NCI-H2081 treated with DMSO at 0.1 percent for 48 hours (cell line): ENCODE measurements at places on chromosomes 7 and 10.

- no peak for DNase-seq
These were observed 27.7 kb downstream of the GBX1 start for GRCh38 chr7:151139791-151140190.

DNA sequence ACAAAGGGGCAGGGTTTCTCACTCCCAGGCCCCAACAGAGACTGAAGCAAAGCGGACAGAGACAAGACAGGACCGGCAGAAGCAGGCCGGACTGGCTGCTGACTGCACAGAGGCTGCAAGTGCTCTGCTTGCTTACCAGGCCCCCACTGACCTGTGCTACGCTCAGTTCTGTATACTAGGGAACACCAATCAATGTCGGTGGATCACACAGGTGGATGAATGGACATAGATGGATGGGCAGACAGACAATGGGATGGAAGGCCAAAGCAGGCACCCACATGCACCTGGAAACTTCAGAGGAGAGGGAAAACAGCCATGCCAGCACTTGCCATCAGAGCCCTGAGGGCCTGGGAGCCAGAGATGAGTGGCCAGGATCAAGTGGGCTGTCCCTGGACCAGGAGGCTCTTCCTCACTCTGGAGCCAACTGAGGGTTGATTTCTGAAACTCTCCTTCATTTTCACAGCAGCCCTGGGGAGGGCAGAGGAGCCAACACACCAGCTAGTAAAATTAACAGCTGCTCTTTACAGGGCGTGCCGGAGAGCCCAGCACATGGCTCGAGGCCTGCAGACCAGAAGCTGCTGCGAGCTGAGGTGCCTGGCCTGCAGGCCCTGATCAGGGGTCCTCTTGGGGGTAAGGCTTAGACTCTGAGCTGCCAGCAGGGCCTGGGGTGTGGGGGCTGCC lies 243.6 kb downstream of the KCNMA1 start:
- DNase-seq = no peak

DNA sequence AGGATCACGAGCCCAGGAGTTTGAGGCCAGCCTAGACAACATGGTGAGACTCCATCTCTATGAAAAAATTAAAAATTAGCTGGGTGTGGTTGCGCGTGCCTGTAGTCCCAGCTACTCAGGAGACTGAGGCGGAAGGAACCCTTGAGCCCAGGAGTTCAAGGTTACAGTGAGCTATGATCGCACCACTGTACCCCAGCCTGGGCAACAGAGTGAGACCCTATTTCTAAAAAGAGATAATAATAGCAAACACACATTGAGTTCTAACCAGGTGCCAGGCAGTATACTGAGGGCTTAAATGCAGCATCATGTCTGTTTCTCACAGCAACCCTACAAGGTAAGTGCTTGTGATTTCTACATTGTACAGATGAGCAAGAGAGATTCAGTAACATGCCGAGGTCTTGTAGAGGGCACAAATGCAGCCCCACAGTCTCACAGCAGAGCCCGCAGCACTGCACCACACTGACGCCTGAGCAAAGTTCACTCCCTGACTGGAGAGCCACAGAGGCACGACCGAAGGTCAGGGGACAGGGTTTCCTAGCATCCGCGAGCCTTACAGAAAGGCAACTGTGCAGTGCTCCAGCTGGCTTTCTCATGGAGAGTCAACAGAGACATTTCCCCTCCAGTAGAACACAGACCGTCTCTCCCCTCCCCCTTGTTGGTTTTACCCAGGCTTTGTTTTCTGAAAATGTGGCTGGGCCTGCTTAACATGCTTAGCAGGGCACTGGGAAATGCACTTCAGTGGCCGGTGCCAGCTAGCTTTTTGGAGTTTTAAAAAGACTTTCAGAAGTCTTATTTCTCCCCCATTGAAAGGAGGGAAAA lies 36.5 kb downstream of the PDSS1 start:
- no peak for DNase-seq

GRCh38 chr7:49322476-49322875 lies 398.1 kb downstream of the CDC14C start:
- DNase-seq = no peak

DNA sequence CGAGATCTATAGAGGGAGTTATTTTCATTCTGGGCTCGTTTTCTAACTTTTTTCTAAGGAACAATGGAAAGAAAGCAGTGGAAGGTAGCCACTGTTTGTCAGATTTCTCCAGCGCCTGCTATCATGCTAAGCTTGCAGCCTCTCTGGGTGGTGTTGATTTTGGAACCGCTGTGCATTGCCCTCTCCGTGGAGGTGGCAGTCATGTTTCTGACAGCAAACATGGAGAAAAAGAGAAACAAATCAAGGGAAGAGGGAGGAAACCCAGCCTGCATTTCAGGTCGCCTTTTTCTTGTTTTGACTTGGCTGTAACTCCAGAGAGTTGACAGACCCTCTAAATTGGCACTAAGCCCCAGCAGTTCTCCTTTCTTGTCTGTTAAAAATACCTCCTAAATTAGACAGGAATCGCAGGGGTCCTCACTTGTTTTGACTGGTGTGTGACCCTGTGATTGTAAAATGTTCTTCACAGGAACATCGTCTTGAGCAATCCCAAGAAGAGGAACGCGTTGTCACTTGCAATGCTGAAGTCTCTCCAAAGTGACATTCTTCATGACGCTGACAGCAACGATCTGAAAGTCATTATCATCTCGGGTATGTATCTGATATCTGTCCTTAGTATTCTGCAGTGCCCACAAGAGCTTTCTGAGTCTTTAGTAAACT lies 4.8 kb downstream of the ECHDC3 start:
- DNase-seq = no peak

DNA sequence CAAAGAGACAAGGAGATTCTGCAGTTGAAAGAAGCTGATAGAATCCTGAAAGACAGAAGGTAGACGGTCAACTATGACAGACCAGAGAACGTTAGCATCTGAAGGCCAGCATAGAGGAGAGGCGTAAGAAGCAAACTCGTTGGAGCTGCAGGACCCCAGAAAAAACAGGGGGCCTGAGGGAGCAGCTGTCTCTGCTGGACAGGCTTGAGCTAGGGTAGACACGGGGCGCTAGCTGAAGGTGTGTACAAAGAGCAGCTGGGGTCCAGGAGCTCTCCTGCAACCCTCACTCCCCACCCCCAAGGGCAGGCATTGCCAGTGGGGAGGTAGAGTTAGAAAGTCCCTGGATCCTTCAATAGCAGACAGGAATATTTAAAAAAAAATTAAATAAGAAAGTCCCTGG lies 14.6 kb upstream of the GDI2 start:
- DNase-seq = no peak

GRCh38 chr10:49606981-49607535 lies 3.1 kb upstream of the SLC18A3 start:
- DNase-seq = no peak

DNA sequence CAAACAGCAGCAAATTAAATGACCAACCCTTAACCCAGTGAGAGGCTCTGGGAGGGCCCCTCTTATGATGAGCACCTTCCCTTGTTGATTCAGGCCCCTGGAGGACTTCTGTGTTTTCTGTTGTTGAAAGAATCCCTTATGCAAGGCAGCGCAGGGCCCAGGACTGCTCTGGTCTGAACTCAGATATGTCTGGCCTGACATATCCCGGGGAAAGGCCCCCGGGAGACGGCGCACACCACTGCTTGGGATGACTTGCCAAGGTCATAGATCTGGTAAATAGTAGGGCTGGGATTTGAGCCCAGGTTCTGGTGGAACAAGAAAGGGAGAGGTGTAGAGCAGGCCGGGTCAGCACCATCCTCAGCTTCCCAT lies 124.0 kb downstream of the AOAH start:
- no peak for DNase-seq

GRCh38 chr10:70853038-70853437 lies 35.3 kb downstream of the PCBD1 start:
- DNase-seq = no peak

GRCh38 chr7:116727432-116728009 lies 55.5 kb downstream of the MET start:
- DNase-seq = no peak

GRCh38 chr10:126062131-126063032 lies 166.0 kb downstream of the FANK1 start:
- no peak for DNase-seq

DNA sequence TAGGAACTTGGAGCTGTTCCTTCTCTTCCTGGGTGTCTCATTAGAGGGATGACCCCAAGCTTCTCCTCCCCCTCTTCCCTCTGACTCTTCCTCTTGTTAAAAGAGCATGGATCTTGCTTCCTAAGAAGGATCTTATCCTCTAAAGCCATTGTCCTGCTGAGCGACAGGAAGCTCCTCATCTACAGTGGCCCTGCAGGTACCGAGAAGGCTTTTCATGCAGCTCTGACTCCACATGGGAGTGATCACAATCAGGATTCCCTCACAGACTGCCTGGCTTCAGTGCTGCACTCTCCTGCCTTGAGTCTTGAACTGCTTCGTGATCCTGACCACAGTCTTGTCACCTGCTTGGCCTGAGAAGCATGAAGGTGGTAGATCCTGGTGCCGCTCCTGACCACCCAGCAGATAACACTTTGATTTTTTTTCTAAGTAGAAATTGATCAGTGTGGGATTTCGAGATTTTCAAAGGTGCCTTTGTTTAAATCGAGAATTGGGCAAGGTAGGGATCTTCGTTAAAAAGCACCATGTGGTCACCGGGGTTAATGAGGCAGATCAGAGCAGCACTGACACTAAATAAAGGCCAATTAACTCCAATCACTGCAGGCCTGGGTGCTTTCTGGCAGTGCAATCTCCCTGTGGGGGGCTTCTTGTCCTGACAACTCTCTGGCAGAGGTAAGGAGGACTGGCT lies 376.4 kb downstream of the NRG3 start:
- DNase-seq = no peak
